ENCODE measurements at places on chromosomes 3 and 15. TPM values are rescaled to one million over a fixed set of nuclear protein-coding genes. Genes with fewer than 3 reads are reported as not detected.
A peak's percentile ranks its signal among the peaks of the same experiment; 100 is the strongest.

- peaks cover 2% of the 10 kb centered on the region for H3K4me1 ChIP-seq
- no peak for DNase-seq
Measured at GRCh38 chr15:34282384-34282783, 55.2 kb downstream of the SLC12A6 start.

GRCh38 chr3:29164825-29165224 is 116.0 kb upstream of the RBMS3 start:
- H3K36me3 ChIP-seq: peaks cover 3% of the 10 kb centered on the region
- no peak overlapping the region for H3K4me3 ChIP-seq
- H3K27me3 ChIP-seq: no peaks in the 10 kb centered on the region
- H3K4me1 ChIP-seq: no peaks in the 10 kb centered on the region

- no peak for DNase-seq
- H3K4me3 ChIP-seq: no peak overlapping the region
- H3K27ac ChIP-seq: no peak overlapping the region
- peaks cover 66% of the 10 kb centered on the region for H3K4me1 ChIP-seq
Measured at GRCh38 chr15:35755237-35755802, 209.4 kb upstream of the DPH6 start.

- H3K27ac ChIP-seq: peak overlapping the region; percentile 79
- H3K4me1 ChIP-seq: peaks cover 42% of the 10 kb centered on the region
- peak overlapping the region; percentile 89 for H3K4me3 ChIP-seq
- DNase-seq: no peak
- no peaks in the 10 kb centered on the region for H3K36me3 ChIP-seq
- H3K27me3 ChIP-seq: no peaks in the 10 kb centered on the region
Measured at GRCh38 chr15:74958908-74959585, 2.5 kb upstream of the RPP25 start.

GRCh38 chr3:47133641-47134040 is 30.3 kb downstream of the SETD2 start:
- H3K4me1 ChIP-seq: peaks cover 32% of the 10 kb centered on the region
- no peaks in the 10 kb centered on the region for H3K36me3 ChIP-seq
- H3K27me3 ChIP-seq: no peaks in the 10 kb centered on the region
- DNase-seq: no peak

TERC gene
- 1.4 TPM for total RNA-seq

GRCh38 chr15:64746356-64746755 is 29.0 kb downstream of the RBPMS2 start:
- no peak overlapping the region for H3K27ac ChIP-seq
- no peak for DNase-seq
- H3K4me1 ChIP-seq: peaks cover 18% of the 10 kb centered on the region

DNA sequence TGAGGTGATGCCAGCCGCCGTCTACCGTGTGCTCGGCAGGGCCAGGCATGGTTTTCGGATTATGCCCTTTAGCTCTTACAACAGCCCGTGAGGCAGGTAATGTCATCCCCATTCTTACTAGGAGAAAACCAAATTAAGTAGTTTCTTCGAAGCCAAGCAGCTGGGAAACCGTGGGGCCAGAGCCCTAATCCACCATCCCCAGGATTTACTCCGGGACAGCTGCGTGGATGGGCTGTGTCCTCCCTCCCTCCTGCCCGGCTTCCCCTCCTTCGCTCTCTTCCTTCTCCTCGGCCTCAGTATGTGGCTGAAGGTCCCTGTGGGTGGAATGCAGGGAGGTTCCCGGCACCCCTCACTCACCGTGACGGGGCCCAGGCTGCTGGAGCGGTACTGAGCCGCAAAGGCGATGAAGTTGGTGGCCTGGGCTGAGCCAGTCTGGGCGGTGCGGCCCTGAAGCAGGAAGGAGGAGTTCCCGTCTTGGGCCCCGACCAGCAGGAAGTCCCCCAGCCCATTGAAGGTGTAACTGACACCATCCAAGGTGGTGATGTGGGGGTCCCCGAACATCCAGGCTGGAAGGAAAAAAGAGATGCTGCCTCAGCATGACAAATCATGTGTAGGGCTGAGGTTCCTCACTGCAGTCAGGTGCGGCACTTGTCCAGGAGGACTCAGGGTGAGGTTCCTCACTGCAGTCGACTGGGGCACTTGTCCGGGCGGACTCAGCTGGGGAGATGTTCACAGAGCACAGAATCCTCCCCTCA is 42.5 kb downstream of the MUC20 start:
- no peaks in the 10 kb centered on the region for H3K36me3 ChIP-seq
- no peak overlapping the region for H3K27ac ChIP-seq
- H3K27me3 ChIP-seq: peaks cover 22% of the 10 kb centered on the region
- no peaks in the 10 kb centered on the region for H3K4me1 ChIP-seq

- H3K27me3 ChIP-seq: peaks cover 5% of the 10 kb centered on the region
- no peak for DNase-seq
- H3K36me3 ChIP-seq: peaks cover 3% of the 10 kb centered on the region
- no peak overlapping the region for H3K4me3 ChIP-seq
Measured at GRCh38 chr15:71375934-71376333, 260.7 kb downstream of the THSD4 start.

ADAMTS7 gene
- 144 TPM for total RNA-seq

ANKRD34C gene
- total RNA-seq: 0.07 TPM

Data from chondrocyte (in vitro differentiated cells).